ENCODE measurements at places on chromosomes 11 and 22.

- no peak for DNase-seq
Observed at GRCh38 chr22:50446708-50447575, 27.9 kb downstream of the SBF1 start.

DNA sequence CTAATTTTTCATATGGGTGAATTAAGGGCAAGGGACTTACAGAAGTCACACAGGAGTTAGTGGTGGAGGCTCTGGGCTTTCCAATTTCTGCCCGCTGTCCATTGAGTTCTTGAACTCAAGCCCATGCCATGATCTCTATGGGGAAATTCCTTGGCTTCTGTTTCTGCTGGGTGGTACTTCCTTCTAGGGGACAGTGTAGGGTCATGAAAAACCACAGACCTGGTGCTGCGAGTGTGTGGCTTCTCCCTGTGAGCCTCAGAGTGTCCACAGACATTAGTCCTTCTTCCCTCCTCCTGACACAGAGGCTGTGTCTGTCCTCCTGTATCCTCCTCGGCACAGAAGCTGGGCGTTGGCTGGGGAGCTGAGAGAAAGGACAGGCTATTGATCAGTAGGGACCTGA is 6.3 kb upstream of the SEZ6L start:
- no peak for DNase-seq

- no peak for DNase-seq
Observed at GRCh38 chr11:80309301-80309700, 868.5 kb upstream of the TENM4 start.

DNA sequence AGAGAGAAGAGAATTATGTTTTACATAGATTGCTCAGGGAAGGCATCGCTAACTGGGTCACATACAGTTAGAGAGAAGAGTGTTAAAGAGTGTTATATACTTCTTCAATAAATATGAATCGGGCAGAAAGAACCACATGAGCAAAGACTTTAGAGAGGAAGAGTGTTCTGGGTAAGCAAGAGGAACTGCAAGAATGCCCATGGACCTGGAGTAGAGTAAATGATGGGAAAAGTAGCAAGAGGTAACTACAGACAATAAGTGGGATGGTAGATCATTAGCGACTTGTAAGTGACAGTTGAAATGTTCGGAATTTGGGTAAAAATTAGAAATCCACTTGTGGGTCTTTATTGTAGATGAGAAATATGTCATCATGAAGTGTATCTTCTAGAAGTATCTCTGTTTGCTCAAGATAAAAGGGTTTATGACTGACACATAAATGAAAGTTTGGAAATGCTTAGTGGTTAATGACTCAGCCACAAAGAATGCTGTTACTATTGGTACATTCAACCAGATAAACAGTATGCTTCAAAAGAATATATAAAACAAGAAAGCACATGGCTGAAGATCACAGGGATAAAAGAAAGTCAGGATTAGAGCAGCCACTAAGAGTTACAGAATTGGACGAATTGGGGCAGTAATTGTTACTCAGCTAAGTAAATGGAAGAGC is 229.3 kb downstream of the CASP12 start:
- DNase-seq, result no peak

- no peak for DNase-seq
Observed at GRCh38 chr11:13782390-13783075, 114.1 kb downstream of the FAR1 start.

DNA sequence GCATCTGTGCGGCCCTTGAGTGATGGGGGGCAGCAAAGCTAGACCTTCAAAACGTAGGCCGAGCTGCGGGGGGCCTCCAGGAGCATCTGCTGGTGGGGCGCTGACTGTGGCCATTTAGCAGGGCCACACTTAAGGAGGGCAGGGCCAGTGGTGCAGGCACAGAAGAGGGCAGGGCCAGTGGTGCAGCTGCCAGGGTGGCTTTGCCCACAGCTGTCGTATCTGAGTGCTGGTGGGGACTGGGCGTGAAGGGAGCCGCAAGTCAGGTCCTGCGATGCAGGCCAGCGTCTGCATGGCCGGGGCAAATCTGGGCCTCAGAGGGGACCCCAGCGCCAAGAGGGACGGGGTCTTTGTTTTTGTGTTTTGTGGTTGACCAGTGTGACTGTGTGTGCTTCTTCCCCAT is 27.7 kb downstream of the RNH1 start:
- no peak for DNase-seq

DNA sequence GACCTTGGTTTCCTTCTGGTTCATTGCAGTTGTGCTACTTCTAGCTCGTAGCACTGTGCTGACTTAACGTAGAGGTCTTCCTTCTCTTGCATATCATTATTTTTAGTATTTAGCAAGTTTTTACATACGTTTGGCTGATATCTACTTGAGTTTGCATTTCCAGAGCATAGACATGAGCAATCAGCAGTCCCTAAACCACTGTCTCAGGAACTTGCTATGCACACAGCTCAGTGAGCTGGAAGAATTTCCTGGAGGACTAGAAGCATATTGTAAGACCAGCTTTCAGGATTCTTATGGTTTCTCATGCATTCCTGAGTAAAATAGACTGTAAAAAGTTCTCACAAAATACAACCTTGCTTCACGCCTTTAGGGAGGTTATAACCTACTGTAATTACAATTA is 226.7 kb upstream of the PDGFD start:
- no peak for DNase-seq

- DNase-seq, result no peak
Observed at GRCh38 chr11:46363455-46364005, 16.3 kb downstream of the DGKZ start.

- no peak for DNase-seq
Observed at GRCh38 chr11:13061294-13061990, 52.3 kb downstream of the RASSF10 start.

DNA sequence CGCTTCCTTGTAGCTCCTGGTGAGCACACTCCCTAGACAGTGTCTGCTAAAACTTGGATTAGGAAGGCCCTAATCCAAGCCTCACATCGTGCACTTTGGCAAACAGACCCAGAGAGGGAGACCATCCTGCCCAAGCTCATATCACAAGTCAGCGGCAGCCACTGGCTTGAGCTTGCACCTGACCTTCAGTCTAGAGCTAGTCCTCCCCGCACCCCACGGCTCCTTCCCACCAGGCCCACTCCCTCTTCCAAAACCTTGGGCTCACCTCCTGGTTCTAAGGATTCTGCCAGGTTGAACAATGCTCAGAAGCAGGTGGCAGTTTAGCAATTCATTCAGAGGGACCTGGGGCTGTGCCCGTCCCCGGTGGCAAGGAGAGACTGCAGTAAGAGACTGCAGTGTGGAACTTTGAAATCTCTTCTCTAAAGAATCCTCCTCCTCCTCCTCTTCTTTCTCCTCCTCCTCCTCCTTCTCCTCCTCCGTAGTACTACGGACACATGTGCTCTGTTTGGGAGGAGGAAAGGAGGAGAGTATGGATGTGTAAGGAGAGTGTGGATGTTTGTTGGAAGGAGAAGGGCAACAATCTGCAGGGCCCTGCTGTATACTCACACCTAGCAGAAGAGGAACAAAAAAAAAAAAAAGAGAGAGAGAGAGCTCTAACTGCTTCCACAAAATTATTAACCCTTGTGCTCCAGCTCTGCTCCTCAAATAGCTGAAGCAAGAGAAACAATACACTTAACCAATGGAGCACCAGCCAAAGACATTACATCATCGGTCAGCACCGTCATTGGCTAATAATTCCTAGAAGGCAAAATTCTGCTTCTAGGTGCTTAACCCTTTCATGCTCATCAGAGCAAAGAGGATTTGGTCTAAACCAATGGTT is 6.0 kb downstream of the SYN3 start:
- DNase-seq, result no peak

GRCh38 chr11:113338730-113339129 is 24.3 kb downstream of the TTC12 start:
- DNase-seq, result no peak
